ENCODE measurements at places on chromosomes 4 and X. TPM values are rescaled to one million over a fixed set of nuclear protein-coding genes. Genes with fewer than 3 reads are reported as not detected.

AKAP14 gene
- total RNA-seq, result not detected

GRCh38 chr4:123034023-123034422, 111.6 kb upstream of the NUDT6 start:
- DNase-seq, result no peak

DNA sequence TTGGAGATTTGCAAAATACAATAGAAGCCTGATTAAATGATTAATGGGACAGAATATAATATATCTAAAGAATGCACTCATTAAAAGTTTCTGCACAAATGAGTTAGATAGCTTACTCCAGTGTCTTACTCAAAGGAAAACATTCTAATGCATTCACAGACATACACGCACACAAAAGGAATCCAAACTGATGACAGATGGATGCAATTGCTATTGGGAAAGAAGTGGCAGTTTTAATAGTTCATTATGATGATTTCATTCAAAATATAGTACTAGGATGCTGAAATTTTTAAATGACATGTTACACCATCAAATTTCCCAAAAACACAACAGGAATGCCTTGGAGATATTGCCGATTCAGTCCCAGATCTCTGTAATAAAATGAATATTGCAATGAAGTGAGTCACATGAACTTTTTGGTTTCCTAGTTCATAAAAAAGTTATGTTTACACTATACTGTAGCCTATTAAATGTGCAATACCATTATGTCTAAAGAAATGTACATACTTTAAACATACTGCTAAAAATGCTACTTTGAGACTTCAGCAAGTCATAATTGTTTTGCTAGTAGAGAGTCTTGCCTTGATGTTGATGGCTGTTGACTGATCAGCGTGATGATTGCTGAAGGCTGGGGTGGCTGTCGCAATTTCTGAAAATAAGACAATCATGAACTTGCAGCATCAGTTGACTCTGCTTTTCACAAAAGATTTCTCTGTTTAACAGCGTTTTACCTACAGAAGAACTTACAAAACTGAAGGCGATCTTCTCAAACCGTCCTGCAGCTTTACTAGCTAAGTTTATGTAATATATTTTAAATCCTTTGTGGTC, 45.6 kb downstream of the BBS12 start:
- no peak for DNase-seq

DNA sequence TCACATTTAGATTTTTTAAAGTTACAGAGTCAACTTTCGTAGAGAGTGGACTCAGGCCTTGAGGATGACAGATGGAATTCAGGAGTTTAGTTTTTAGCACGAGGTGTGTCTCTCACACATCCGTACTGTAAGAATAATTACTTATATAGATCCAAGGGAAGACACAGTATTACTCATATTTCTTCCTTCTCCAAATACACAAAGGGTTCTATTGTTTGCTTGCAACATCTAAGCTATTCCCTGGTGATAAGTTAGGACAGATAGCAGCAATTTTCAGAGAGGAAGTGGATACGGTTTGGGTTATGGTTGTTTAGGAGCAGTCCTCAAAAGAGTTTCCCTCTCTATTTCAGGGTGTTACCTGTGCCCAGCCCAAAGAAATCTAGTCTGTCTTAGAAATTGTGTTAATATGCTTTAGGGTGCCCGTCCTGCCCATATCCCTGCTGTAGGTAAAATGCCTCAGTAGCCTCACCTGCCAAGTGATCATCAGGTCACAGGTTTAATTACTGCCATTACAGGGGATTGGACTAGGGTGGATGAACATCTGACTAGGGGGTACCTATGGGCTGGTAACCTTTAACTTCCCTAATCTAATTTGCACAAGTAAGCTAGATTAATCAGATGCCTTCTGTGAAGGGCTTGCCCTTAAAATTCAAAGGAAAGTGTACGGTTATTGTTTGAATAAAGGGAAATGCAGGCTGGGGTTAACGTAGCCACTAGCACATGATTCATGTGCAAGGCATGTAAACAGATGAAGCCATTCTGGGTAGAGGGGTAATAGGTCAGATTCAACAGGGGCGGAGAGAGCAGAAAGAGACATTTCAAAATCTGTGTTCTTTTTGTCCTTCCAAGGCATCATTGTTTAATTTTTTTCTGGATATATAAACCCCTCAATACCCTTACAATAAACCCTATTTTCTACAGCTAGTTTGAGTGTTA, 8.7 kb upstream of the PPP3CA start:
- no peak for DNase-seq
